ENCODE measurements at places on chromosomes 6 and 20.

DNA sequence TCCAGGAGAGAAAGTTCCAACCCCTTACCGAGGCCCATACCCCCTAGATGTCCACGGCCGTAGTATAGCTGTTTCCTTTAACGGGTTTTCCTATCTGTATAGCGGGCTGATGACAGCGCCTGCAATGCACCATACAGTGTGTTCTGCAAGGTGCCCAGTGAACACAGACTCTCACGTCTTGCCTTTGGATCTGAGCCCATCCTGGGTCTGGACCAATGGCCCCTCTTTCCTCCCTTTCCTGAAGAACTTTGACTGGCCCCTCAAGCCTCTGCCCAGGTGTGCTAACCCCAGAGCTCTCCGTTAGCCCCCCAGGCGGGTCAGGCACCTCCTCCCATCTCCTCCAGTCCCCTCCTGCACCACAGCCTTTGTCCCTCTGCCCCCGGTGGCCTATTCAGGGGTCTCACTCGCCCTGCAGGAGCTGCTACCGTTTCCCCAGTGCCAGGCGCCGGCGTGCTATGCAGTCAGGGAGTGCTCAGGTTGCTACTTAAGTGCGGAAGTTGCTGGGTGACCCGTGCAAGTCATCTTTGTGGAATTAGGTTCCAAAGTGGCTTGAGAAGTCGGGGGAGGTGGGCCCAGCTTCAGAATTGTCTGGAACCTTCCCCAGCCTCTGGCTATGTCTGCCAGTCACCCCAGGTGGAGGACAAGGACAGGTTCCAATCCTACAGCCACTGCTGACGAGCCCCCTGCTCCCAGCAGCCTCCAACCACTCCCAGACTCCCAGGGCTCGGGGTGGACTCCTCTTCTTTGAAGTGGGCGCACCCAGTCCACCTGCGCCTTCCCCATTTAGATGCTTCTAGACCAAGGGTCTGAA is 35.0 kb upstream of the ZBP1 start:
- DNase-seq, result no peak

DNA sequence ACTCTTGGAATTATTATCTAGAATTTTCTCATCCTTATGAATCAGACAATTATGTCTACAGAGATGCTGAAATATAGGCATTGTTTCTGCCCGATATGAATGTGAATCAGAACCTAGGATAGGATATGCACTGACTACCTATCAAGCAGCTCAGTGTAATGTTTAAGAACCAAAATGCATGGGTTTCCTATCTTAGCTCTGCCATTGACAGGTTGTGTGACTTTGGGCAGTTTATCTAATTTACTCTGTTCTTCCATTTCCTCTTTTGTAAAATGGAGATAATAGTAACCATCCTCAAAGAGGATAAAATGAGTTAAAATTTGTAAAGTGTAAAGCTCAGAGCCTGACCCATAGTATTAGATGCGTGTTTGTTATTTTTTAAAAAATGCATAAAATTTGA is 10.2 kb upstream of the AIG1 start:
- no peak for DNase-seq

- DNase-seq, result peak; percentile 48
Measured at GRCh38 chr20:37911838-37912281, 8.9 kb downstream of the VSTM2L start.

- no peak for DNase-seq
Measured at GRCh38 chr20:6719369-6719721, 48.1 kb upstream of the BMP2 start.

- DNase-seq, result no peak
Measured at GRCh38 chr20:63152322-63153253, 63.3 kb downstream of the YTHDF1 start.

GRCh38 chr6:91580635-91581034 is 993.8 kb upstream of the MAP3K7 start:
- no peak for DNase-seq

DNA sequence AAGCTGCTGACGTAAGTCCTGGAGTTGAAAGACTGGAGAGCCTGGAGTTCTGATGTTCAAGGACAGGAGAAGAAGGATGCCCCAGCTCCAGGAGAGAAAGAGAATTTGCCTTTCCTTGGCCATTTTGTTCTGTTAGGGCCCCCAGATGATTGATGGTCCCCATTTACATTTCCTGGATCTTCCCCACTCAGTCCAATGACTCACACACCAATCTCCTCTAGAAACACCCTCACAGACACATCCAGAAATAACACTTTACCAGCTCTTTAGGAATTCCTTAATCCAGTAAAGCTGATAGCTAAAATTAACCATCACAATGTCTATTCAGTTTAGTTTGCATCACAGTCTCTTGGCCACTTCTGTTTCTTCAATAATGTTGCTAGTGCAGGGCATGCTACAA is 260.2 kb upstream of the IRAK1BP1 start:
- DNase-seq, result no peak

GRCh38 chr6:35248300-35248699 is 11.2 kb upstream of the ZNF76 start:
- DNase-seq, result peak; percentile 10

- DNase-seq, result no peak
Measured at GRCh38 chr6:146861716-146862115, 262.9 kb downstream of the ADGB start.

DNA sequence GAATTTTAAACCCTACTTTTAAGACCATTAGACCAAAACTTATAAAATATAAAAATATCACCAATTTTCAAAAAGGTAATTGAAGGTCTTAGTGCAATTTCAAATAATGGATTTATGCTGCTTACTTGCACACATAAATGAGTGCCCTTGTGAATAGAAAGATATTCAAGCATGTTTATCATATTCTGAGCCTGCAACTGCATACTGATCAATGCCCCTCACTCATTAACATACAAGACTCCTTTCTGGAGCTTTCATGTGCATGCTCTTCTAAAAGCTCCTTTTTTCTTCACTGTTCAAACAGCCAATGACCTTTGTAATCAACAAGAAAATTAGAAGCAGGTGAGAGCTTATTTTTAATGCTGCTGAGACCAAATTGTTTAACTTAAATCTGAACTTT is 1139.3 kb downstream of the HACE1 start:
- no peak for DNase-seq
